ENCODE measurements at places on chromosomes 6 and 20.
A peak's percentile ranks its signal among the peaks of the same experiment; 100 is the strongest.

DNA sequence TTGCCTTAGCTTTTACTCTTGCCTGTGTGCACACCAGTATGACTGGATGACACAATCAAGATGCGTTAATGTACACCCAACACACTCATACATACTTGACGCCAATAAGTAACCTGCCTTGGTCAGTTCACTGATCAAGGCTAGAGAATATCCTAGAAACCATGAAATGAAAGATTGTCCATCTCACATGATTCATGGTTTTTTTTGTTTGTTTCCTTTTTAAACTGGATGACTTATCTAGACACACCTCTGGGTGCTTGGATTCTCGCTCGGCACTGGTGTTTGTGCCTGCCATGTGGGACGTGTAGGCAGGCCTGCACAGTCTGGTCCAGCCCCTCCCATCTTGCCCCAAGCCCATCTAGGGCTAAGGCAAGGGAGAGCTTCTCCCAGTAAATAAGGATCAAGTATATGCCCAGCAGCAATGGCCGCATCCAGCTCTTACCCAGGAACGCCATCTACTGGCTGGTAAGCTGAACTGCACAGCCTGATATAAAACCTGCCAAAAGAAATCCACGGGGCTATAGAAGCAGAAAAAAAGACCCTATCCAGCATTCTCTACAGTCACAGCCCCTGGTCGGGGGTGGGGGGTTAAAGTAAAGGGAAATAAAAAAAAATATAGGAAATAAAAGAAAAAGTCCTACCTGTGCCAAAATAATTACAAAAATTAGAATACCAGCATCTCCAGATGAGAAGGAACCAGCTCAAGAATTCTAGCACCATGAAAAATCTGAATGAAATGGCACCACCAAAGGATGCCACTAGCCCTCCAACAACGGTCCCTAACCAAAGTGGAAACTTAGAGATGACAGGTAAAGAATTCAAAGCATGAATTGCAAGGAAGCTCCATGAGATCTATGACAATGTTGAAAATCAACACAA, 73.3 kb downstream of the OTOR start:
- H3K27ac ChIP-seq = no peak overlapping the region
- H3K27me3 ChIP-seq = no peaks in the 10 kb centered on the region
- H3K4me1 ChIP-seq = no peaks in the 10 kb centered on the region
- peak; percentile 37 for DNase-seq
- H3K4me3 ChIP-seq = no peak overlapping the region
- H3K36me3 ChIP-seq = no peaks in the 10 kb centered on the region

DNA sequence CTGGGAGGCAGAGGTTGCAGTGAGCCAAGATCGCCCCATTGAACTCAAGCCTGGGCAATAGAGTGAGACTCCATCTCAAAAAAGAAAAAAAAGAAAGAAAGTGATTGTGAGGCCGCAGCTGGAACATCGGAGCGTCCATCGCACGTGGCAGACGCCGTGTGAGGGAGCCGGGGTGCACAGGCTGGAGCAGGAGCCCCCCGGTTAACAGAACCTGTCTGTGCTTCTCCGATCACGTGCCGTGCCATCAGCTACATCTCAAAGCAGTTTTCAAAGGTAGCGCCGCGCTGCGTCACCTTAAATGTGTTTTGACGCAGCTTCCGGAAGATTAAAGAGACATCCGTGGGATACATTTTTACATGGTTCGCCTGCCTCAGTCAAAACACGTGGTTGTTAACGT, 138.9 kb downstream of the TAF4 start:
- no peak overlapping the region for H3K4me3 ChIP-seq
- no peak overlapping the region for H3K27ac ChIP-seq
- DNase-seq = no peak
- H3K4me1 ChIP-seq = no peaks in the 10 kb centered on the region

DNA sequence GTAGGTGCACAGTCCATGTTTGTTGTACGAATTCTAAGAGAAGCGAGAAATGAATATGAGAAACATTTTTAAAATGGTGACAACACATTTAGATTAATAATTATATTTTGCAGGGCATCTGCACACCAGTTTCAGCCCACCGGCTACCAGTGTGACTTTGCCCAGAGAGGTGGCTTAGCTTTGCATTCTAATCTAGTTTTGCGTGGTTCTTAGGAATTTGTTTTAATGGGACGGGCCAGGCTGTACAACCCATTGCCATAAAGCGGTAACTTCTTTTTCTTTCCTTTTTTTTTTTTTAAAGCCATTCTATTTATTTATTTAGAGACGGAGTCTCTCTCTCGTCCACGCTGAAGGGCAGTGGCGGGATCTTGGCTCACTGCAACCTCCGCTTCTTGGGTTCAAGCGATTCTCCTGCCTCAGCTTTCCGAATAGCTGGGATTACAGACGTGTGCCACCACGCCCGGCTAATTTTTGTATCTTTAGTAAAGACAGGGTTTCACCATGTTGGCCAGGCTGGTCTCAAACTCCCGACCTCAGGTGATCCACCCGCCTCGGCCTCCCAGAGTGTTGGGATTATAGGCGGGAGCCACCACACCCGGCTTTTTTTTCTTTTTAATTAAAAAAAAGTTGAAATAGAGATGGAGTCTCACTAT, 829 bp downstream of the MANBAL start:
- H3K4me1 ChIP-seq = no peaks in the 10 kb centered on the region
- H3K27ac ChIP-seq = no peak overlapping the region

DNA sequence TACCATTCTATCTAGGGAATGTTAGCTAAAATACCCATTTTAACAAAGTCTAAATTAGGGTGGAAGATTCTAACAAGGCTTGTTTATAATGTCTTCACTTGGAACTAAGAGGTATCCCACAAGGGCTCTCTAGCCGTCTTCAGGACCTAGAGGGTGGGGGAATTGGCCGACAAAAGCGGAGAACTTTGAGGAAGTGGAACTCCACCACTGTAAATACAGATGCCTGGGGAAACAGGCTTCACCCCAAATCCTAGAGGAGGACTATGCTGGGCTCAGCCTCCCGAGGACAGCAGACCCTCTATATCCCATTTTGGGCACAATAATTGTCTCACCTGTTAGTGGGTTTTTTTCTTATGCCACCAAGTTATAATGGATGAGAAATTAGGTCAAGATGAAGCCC, 58.0 kb upstream of the TFB1M start:
- no peaks in the 10 kb centered on the region for H3K27me3 ChIP-seq
- H3K27ac ChIP-seq = no peak overlapping the region
- H3K4me3 ChIP-seq = no peak overlapping the region
- H3K36me3 ChIP-seq = no peaks in the 10 kb centered on the region
- H3K4me1 ChIP-seq = no peaks in the 10 kb centered on the region

- no peaks in the 10 kb centered on the region for H3K27me3 ChIP-seq
- no peaks in the 10 kb centered on the region for H3K36me3 ChIP-seq
- H3K27ac ChIP-seq = no peak overlapping the region
- H3K4me3 ChIP-seq = no peak overlapping the region
Observed at GRCh38 chr6:150176659-150177058, 33.8 kb downstream of the PPP1R14C start.

DNA sequence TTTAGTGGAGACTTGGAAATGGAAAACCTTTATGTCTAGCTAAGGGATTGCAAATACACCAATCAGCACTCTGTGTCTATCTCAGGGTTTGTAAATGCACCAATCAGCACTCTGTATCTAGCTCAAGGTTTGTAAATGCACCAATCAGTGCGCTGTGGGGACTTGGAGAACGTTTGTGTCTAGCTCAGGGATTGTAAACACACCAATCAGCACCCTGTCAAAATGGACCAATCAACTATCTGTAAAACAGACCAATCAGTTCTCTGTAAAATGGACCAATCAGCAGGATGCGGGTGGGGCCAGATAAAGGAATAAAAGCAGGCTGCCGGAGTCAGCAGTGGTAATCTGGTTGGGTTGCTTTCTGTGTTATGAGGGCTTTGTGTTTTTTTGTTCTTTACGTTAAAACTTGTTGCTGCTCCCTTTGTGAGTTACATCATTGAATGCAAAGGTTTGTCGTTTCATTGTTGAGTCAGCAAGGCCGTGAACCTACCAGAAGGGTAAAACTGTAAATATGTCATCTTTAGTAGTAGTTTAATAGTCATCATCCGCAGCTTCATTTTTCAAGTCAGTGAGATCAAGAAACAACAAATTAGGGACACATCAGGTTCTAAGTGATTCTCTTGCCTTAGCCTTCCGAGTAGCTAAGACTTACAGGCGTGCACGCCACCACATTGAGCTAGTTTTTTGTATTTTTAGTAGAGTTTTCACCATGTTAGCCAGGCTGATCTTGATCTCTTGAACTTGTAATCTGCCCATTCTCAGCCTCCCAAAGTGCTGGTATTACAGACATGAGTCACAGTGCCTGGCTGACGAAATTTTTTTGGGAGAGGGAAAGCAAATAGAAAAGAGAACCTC, 22.7 kb upstream of the NUP153 start:
- no peaks in the 10 kb centered on the region for H3K27me3 ChIP-seq
- no peaks in the 10 kb centered on the region for H3K4me1 ChIP-seq
- DNase-seq = no peak
- H3K36me3 ChIP-seq = no peaks in the 10 kb centered on the region

GRCh38 chr6:134707342-134708031, 242.4 kb downstream of the ALDH8A1 start:
- H3K27ac ChIP-seq = no peak overlapping the region
- H3K4me1 ChIP-seq = no peaks in the 10 kb centered on the region
- H3K4me3 ChIP-seq = no peak overlapping the region
- DNase-seq = no peak
- H3K27me3 ChIP-seq = no peaks in the 10 kb centered on the region
- no peaks in the 10 kb centered on the region for H3K36me3 ChIP-seq

- H3K4me3 ChIP-seq = no peak overlapping the region
- H3K36me3 ChIP-seq = no peaks in the 10 kb centered on the region
- DNase-seq = no peak
- H3K27me3 ChIP-seq = no peaks in the 10 kb centered on the region
- no peaks in the 10 kb centered on the region for H3K4me1 ChIP-seq
Observed at GRCh38 chr6:53628354-53629119, 37.0 kb downstream of the KLHL31 start.

GRCh38 chr20:51536116-51537069, 6.1 kb downstream of the NFATC2 start:
- DNase-seq = no peak
- H3K4me3 ChIP-seq = no peak overlapping the region
- no peak overlapping the region for H3K27ac ChIP-seq
- no peaks in the 10 kb centered on the region for H3K36me3 ChIP-seq
- no peaks in the 10 kb centered on the region for H3K4me1 ChIP-seq
- H3K27me3 ChIP-seq = no peaks in the 10 kb centered on the region

- no peaks in the 10 kb centered on the region for H3K27me3 ChIP-seq
- no peaks in the 10 kb centered on the region for H3K36me3 ChIP-seq
- DNase-seq = no peak
- H3K27ac ChIP-seq = no peak overlapping the region
- H3K4me3 ChIP-seq = no peak overlapping the region
Observed at GRCh38 chr20:47405775-47406325, 49.4 kb upstream of the ZMYND8 start.

DNA sequence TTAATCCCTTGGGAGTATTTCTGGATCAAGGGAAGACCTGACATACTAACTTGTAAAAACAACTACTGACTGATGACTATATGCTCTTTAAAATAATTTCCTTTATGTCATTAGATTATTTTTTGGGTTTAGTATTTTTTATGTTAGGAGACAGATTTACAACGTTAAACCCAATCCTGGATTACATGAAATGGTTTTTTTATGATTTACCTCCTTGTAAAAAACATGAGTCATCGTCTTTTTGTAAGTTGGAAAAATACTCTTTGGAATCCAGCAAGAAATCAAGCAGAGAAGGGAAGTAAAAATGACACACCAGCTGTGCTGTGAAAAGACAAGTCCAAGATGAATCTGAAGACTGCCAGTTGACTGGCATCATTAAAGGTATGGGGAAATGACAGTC, 6.7 kb downstream of the STK4 start:
- H3K4me3 ChIP-seq = no peak overlapping the region
- no peak overlapping the region for H3K27ac ChIP-seq
- peaks cover 2% of the 10 kb centered on the region for H3K36me3 ChIP-seq
- no peaks in the 10 kb centered on the region for H3K27me3 ChIP-seq

- H3K36me3 ChIP-seq = no peaks in the 10 kb centered on the region
- H3K27ac ChIP-seq = no peak overlapping the region
- no peaks in the 10 kb centered on the region for H3K27me3 ChIP-seq
- H3K4me1 ChIP-seq = peaks cover 4% of the 10 kb centered on the region
Observed at GRCh38 chr6:134315189-134315588, 2.7 kb downstream of the SGK1 start.

DNA sequence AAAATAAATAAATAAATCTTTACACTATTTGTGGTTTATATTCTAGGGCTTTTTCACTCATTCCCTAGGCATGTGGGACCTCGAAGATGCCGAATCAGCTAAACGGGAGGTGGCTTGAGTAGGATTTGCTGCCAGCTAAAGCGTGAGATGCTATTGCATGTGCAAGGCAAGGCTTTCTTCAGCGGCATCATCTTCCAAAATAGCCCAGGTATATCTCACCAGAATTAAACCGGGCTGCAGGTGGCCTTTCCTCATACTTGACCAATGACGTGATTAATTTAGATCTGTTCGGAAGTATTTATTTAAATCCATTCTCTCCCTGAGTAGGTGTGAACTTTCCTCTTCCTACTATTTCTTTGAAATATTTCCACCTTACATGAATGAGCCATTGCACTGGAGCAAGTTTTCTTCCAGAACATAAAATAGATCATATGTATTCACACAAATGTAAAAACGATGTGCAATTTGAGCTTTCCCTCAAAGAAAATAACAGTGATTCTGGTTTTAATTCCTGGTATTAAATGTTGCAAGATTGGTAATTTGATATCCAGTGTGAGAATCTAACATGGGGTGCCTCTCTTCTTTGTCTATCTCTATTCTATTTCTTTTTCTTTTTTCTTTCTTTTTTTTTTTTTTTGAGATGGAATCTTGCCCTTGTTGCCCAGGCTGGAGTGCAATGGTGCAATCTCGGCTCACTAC, 24.3 kb upstream of the ZNF217 start:
- H3K4me3 ChIP-seq = no peak overlapping the region
- no peaks in the 10 kb centered on the region for H3K36me3 ChIP-seq
- H3K27ac ChIP-seq = no peak overlapping the region
- no peaks in the 10 kb centered on the region for H3K27me3 ChIP-seq
- H3K4me1 ChIP-seq = peaks cover 2% of the 10 kb centered on the region
- no peak for DNase-seq

DNA sequence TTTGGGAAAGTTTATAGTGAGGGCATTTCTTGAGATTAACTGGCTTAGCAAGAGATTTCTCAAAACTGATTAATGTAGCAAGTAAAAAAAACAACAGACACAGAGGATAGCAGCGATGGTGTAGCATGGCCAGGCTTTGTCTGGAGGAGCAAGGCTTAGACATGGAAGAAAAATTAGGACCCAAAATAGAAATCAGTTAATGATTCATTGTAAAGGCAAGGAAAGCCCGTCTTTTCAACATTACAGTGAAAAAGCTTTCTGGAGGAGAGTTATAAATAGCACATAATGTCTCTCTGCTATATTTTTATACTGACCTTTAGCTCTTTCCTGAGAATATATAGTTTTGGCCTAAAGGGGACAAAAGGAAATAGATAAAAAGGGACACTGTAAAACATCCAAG, 45.1 kb downstream of the FNDC1 start:
- no peak for DNase-seq
- H3K4me1 ChIP-seq = no peaks in the 10 kb centered on the region
- H3K4me3 ChIP-seq = no peak overlapping the region
